ENCODE measurements at places on chromosomes 3 and 15. TPM values are rescaled to one million over a fixed set of nuclear protein-coding genes. Genes with fewer than 3 reads are reported as not detected.

Gene HOMER2
- total RNA-seq: 0.56 TPM

Gene AQP9
- not detected for total RNA-seq

Gene SNX1
- 34.7 TPM for total RNA-seq

Gene TMC3
- total RNA-seq: not detected

Gene HYAL1
- total RNA-seq: 0.36 TPM

Gene PEX5L
- total RNA-seq: under 0.01 TPM

Gene CHRNA5
- 1.4 TPM for total RNA-seq

Gene CPEB1
- 6.9 TPM for total RNA-seq

Gene ST3GAL6
- 1.4 TPM for total RNA-seq

Gene CAMK2N2
- total RNA-seq: not detected

Gene ADAMTS9
- 1.1 TPM for total RNA-seq

Gene LRRIQ4
- total RNA-seq: not detected

Gene MYZAP
- not detected for total RNA-seq

Gene FAH
- total RNA-seq: 48.6 TPM

Gene MYO5C
- total RNA-seq: under 0.01 TPM

Gene DUOX1
- total RNA-seq: not detected

Gene SCAANT1
- total RNA-seq: not detected

Gene CDCP1
- 2.5 TPM for total RNA-seq

Gene CMSS1
- 18.1 TPM for total RNA-seq

Gene CILP
- total RNA-seq: not detected

Gene DNAH12
- under 0.01 TPM for total RNA-seq

Gene RBP2
- total RNA-seq: not detected

Gene HES1
- total RNA-seq: 8.3 TPM

Gene CLEC3B
- total RNA-seq: 1.9 TPM

Gene SPTBN5
- total RNA-seq: under 0.01 TPM

Gene FBLN2
- 10.8 TPM for total RNA-seq

Measured in IMR-90 (cell line).